ENCODE measurements at places on chromosomes 13 and 19.

GRCh38 chr13:37273836-37274235, 168.4 kb upstream of the CSNK1A1L start:
- no peak for DNase-seq

DNA sequence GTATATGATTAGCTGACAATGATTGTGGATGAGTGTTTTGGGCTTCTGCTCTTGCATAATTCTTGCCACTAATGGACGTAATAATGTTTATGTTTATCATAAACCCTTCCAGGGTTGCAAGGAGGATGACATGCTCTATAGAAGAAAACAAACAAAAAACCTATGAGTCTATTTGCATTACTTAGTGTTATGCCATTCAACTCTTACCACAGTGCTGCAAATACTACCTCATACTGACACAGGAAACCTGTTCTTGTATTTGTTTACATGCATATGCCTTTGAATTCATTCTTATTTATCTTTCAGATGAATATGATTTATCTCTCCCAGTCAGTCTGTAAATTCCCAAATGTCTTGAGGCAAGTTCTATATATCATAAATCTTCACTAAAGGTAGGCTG, 39.6 kb upstream of the FREM2 start:
- DNase-seq: no peak

GRCh38 chr19:4568886-4569285, 9.4 kb upstream of the SEMA6B start:
- no peak for DNase-seq

- DNase-seq: peak; percentile 16
Measured at GRCh38 chr19:11296264-11296663, 304 bp downstream of the TSPAN16 start.

DNA sequence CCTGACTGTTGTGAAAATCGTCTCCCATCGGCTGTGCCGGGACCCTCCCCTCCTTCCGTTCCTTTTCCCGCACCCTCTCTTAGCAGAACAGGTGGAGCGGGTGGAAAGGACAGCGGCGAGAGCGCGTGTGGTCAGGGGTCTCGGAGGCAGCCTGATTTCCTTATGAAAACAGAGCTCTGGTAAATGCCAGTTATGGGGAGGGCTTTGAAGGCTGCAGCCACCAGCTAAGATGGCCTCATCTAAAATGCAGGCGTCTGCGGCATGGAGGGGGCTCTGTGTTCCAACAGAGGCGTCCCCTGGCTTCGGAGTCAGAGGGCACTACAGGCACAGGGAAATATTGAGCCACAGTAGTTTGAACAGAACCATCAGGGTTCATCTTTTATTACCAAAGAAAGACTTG, 93.8 kb upstream of the SOX1 start:
- no peak for DNase-seq

DNA sequence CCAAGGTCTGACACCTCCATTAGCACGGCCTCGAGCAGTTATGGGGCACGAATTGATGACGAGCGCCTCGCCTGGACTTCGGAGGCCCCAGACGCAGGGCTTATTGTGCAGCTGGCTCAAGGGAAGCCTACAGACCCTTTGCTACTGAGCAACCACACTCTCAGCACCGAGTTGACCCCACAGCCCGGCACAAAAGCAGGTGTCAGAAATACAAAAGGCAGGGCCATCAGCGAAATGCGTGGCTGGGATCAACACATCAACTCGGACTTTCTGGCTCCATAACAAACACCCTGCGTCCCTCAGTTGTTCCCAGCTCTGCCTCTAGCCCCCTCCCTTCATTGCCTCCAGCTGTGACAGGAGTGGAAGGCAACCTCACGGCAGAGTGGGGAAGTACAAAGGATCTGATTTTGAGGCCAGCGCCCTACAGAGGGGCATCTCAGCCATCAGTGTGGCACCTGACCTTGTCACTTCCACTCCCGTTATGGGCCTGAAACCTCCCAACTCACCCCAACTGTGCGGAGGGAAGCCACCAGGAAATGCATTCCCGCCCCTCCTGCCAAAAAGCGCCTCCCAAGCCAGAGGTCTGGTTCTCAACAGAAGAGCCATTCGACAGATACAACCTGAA, 18.0 kb downstream of the PEPD start:
- no peak for DNase-seq

- DNase-seq: no peak
Measured at GRCh38 chr19:33641956-33642498, 20.3 kb downstream of the CHST8 start.
